ENCODE measurements at places on chromosomes 6 and 20.

DNA sequence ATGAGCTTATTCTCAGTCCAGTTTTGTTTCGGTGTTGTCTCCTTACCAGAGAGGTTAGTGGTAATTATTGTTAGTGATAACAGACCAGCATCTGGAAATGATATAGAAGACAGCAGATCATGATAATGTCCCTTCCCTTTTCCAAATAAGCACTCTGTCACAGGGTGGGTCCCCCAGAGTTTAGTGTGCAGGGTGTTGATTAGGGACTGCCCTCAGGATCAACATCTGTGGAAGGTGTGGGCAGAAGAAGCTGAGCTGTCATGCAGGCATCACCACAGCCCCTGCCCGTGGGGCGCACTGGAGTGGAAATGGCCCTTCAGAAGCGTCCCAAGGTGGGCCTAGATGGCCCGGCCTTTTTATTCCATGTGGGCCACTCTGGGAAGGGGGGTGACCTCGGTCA, 67.6 kb upstream of the DTNBP1 start:
- DNase-seq: no peak

GRCh38 chr6:66897576-66897975, 1190.5 kb upstream of the EYS start:
- peak; percentile 93 for DNase-seq

GRCh38 chr6:22072949-22073348, 223.9 kb downstream of the PRL start:
- DNase-seq: no peak

DNA sequence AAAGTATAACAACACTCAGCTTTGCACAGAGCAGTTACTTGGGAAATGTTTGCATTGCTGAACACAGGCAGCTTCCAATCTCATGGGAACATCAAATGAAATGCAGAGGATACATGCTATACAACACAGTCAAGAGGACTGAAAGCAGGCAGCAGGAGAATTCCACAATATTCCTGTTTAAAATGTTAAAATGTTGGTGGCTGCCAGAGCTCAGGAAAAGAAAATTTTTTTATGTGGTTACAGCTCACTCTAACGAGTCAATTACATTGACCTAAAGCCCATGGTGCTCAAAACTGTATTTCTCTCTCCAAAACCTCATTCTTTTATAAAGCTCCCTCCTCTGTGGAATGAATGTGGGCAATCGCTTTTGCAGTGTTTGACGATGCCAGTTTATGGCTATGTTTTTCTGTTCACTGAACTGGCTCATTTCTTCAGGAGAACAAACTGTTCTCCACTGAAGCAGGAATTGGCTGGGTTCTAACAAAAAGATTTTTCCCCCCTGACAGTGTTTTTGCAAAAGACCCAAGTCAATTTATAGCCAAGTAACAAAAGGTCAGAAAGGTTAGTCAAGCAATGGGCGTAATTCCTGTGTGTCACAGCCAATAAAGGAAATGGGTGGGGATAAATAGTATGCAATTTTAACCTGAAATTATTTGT, 69.0 kb downstream of the ZHX3 start:
- peak; percentile 74 for DNase-seq

GRCh38 chr6:98958776-98959175, 11.0 kb upstream of the FBXL4 start:
- DNase-seq: no peak

- peak; percentile 83 for DNase-seq
These were observed 25.8 kb upstream of the TPBG start for GRCh38 chr6:82337688-82338257.

GRCh38 chr6:170429450-170429849, 122.9 kb downstream of the FAM120B start:
- no peak for DNase-seq

DNA sequence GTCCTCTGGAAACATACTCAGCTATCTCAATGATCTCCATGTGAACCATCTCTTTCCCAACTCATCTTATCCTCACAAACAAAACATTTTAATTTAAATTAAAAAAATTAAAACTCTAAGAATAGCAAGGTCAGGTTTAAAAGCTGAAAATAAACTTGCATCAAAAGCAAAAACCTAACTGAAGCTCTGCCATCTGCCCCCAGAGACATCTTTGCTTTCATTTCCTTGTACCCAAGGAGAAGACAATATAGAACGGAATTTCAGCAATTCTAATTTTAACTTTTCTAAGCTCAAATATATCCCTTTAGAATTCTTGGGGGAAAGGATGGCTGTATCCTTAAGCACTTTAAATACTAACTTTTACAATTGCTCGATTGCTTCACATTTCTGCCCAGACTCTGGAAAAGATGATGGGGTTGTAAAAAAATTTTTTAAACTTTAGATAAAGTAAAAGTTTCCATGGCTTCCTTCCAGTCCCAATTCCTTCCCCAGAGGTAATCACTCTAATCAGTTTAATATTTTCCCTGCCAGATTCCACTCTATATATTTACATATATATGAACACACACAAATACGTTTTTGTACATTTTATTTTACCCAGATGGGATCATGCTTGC, 69.2 kb upstream of the SMIM29 start:
- no peak for DNase-seq

GRCh38 chr6:45049188-45049843, 278.8 kb upstream of the RUNX2 start:
- DNase-seq: no peak

- DNase-seq: no peak
These were observed 63.0 kb downstream of the RIPOR3 start for GRCh38 chr20:50628332-50628731.

DNA sequence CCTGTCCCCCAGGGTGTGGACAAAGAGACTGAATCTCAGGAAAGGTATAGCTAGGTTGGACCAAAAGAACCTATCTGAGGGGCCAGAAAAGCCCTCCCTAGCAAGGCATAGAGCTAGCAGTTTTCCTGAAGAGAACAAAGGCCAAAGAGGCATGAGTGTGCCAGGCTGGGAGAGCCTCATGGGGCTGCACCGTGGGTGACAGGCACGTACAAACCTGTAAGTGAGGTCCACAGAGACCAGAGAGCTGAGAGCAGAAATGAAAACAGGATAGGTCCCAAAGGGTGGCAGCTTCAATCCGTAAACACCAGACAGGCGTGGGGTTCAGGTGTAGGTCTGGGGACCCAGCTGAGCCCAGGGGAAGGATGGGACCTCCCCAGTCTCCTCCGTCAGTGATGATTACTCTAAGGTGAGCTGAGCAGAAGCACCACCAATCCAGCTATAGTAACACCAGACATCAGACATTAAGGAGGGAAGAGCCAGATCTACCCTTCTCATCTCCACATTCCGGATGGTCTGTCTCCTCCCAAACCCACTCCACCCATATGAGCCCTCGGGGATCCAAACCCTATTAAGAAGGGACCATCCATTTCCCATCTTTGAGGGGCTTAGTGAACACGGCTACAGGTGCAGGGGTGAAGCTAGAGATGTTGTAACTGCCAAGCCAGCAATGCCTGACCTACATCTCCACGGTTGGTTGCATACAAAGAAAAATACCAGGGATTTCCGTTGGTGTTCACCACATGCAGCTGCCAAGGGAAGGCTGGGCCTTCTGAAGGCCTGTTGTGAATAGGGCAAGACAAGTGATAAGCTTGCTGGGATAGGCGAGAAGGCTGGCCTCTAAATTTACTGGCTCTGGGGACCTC, 38.3 kb downstream of the BCL2L1 start:
- no peak for DNase-seq

GRCh38 chr6:40473026-40473425, 114.1 kb downstream of the LRFN2 start:
- no peak for DNase-seq

DNA sequence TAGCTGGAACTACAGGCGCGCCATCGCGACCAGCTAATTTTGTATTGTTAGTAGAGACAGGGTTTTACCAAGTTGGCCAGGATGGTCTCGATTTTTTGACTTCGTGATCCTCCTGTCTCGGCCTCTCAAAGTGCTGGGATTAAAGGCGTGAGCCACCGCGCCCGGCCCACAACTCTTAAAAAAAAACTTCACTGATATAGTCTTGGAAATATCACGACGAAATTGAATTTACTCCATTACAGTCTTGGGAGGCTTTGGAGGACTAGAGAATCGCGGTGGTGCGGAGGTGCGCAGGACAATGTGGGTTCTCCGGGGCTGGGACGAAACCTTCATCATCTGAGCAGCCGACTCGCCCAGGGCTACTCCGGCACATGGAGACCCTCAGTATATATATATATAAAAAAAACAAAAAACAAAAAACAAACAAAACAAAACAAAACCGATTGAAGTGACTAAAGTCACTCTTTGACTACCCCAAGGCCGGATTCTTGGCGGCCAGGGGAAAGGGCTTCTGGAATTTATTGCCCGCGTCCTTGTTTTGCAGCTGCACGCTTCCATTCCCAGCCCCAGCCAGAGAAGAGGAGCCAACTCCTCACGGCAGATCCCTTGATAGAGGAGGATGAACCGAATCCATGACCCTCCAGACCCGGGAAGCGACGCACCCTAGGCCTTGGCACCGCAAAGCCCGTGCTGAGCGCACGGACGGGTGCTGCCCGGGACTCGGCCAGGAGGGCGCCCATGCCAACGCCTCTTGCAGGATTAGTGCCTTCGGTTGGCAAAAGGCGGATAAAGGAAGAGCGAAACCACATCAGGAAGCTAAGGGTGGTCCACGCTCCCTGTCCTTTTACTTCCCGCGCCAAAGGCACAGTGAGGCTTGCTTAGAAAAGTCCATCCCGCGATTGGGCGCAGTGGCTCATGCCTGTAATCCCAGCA, 1.7 kb upstream of the GCM2 start:
- DNase-seq: no peak

DNA sequence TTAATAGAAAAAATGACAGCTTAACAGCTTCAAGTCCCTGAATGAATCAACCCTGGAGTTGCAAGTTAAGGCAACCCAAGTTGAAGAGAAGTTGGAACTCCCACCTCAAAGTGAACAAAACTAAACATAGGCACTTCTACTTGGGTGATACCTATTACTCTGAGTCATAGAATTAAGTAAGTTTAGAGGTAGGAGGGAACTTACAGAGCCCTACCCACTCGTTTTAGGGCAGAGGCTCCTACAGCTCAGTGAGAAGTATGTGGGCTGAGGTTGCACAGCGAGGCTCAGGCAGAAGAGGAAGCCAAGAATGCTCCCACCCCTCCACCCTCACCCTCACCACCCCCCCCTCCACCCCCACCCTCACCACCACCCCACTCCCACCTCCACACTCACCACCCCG, 42.2 kb downstream of the NFATC2 start:
- DNase-seq: peak; percentile 53

GRCh38 chr6:37943436-37944058, 124.0 kb downstream of the ZFAND3 start:
- DNase-seq: no peak

- DNase-seq: no peak
These were observed 9.6 kb upstream of the CST3 start for GRCh38 chr20:23647346-23647745.

GRCh38 chr6:144653885-144654505, 368.9 kb downstream of the UTRN start:
- no peak for DNase-seq

GRCh38 chr6:146642921-146643320, 44.1 kb downstream of the ADGB start:
- peak; percentile 42 for DNase-seq

DNA sequence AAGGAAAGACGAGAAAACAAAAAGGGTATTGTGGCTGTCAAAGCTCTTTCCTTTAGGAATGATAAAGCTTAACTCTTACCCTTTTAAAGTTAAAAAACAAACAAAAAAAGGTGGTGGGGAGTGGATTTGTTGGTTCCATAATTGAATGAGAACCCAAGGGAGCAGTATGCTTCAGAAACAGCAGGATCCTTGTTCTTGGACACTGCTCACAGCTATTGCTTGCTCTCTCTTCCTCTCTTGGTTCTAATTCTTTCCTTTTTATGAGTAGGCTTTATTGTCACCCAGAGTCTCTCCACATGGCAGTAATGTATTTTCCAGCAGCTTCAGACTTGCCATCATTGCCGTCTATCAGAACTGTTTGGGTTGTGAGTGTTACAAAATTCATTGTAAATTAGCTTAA, 18.7 kb upstream of the ATRN start:
- DNase-seq: no peak

DNA sequence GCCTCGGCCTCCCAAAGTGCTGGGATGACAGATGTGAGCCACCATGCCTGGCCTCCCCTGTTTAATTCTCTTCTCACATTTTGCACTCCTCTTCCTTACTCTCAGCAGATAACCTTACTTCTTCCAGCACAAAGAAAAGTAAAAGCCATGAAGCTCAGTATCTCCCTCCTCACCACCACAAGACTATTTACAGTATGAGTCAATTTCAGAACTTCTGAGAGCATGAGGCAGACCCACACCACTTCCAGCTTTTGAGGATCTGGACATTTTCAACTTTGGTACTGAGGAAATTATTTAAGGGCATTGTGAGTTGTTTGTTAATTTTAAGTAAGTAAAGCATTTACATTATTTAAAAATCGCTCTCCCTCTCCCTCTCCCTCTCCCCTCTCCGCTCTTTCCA, 8.0 kb upstream of the SNX3 start:
- no peak for DNase-seq

GRCh38 chr6:167804281-167805013, 22.3 kb upstream of the AFDN start:
- no peak for DNase-seq

DNA sequence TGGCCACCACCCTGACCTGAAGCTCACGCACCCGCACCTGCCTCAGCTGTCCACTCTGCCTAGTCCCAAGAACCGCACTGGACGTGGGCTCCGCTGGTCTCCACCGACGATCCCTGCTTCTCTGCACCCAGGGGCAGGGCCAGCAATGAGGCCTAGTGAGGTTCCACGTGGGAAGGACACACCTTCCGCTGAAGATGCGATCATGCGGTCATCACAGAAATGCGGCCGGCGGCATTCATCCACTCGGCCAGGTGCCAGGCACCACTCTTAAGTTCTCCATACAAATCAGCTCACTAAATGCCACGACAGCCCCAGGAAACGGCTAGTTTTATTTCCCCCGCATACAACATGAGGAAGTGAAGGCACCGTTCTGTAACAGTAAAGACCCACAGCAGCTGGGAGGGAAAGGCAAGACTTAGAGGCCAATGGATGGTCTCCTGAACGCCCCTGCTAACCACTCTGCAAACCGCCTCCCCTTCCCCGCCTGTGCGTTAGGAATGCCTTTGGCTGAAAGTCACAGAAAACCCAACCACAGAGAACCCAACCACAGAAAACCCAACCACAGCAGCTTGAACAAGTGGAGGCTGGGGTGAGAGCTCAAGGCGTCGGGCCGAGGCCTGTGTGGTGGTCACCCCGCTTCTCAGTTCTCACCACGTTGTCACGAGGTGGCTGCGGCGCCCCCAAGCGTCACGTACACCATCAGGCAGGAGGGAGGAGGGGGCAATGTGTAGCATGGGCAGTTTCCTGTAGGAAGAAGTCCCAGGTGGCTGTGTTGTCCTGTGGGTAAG, 204.4 kb downstream of the TAF4 start:
- no peak for DNase-seq

GRCh38 chr20:22561965-22562577, 22.3 kb downstream of the FOXA2 start:
- DNase-seq: no peak

- DNase-seq: no peak
These were observed 116.4 kb upstream of the KCNQ5 start for GRCh38 chr6:72505446-72505845.

DNA sequence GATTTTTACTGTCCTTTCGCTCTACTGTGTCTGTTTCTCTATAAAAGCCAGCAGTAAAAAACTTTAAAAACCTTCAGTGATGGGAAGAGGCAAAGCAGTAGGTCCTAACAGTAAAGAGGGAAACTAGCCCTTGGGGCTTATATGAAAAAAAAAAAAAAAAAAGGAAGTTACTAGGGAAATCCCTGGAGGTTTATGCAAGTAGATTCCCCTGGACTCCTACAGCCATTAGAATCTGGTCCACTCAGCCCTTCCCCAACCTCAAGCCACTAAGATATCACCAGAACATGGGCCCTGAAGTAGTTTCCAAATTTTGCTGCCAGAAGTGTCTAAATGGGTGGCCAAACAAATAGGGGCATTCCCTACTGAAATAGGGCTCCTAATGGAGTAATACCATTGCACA, 70.5 kb upstream of the HINT3 start:
- no peak for DNase-seq

All from MCF 10A (cell line).